ENCODE measurements at places on chromosomes 5 and 9.

DNA sequence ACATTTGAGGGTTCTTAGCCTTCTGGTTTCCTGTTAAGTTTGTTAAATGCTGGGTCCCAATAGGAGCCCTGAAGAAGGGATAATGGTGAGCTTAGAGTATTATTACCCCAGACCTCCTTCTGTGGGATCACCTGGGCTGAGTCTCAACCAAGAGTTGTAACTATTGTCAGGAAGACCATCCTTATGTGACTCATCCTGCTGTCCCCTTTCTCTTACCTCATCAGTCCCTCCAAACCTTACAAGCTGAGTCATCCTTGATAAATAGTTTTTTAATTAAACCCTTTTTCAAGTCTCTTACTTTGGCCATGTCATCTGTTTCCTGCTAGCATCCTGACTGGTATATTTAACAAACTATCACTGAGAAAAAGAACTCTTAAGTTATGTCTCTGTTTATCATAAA lies 502.8 kb downstream of the LRRC70 start:
- DNase-seq: no peak

DNA sequence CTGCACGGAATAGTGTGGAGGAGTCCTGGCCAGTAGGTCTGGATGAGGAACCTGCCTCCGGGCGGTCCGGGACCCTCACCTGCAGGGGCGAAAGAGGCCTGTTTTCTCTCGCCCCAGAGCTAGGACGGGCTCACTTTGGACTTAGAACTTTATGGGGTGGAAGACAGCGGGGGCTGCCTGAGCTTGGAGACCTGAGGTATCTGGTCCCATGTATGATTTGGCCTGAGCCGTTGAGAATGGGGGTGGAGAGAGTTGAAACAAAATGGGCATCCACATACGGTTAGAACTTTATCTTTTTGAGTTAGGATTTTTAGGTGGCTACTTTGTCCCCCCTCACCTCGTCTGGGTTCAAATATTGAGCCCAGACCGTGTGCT lies 681 bp upstream of the ETF1 start:
- DNase-seq: no peak

DNA sequence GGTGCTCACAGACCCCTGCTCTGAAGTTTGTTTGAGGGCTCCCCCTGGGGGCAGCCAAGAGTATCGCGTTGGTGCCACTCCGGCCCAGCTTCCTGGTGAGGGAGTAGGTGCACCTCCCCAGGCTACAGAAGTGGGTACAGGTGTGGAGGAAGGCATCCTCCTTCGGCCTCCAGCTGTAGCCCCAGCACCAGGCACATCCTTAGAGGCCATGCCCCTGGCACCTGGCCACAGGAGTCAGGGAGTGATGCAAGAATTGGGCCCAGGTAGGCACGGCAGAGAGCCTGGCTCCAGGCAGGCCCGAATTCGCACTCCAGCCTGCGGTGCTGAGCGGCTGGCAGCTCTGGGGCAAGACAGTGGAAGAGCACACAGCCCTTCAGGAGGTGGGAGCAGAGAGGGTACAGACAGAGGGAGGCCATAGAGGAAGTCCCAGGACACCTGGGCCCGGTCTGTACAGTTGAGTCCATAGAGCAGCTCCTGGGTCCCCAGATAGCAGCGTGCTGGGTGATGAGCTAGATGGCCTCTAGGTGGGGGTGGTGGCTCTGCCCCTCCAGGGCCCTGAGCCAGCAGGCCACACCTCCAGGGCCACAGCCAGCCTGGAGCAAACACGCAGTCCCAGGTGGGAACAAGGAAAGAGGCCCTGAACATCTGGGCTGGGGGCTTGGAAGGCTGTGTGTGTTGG lies 2.4 kb downstream of the SAPCD2 start:
- peak; percentile 25 for DNase-seq

DNA sequence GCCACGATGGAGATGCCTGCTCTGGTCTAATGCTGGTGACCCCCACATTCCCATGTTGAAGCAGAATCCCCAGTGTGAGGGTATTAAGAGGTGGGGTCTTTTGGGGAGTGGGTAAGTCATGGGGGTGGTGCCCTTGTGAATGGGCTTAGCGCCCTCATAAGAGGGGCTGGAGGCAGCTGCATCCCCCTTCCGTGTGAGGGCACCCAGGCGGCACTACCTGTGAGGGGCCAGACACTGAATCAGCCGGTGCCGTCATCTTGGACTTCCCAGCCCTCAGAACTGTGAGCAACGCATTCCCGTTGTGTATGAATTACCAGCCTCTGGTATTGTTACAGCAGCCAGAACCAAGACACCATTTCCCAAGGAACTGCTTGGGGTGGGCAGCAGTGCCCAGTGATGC lies 27.0 kb upstream of the RNF130 start:
- no peak for DNase-seq

DNA sequence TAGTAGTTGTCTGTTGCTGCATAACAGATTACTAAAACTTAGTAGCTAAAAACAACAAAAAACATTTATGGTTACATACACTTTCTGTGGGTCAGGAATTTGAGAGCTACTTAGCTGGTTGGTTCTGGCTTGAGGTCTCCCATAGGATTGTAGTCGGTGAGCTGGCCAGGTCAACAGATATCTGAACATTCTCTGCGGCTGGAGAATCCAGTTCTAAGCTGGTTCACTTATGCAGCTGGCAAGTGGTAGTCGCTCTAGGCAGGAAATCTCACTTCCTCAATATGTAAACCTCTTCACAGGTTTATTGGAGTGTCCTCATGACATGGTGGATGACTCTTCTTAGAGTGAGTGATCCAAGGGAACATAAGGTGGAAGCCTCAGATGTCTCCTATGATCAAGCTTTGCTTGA lies 65.7 kb upstream of the TNFAIP8 start:
- DNase-seq: no peak

GRCh38 chr9:34876096-34876495 lies 82.0 kb upstream of the PHF24 start:
- DNase-seq: no peak

DNA sequence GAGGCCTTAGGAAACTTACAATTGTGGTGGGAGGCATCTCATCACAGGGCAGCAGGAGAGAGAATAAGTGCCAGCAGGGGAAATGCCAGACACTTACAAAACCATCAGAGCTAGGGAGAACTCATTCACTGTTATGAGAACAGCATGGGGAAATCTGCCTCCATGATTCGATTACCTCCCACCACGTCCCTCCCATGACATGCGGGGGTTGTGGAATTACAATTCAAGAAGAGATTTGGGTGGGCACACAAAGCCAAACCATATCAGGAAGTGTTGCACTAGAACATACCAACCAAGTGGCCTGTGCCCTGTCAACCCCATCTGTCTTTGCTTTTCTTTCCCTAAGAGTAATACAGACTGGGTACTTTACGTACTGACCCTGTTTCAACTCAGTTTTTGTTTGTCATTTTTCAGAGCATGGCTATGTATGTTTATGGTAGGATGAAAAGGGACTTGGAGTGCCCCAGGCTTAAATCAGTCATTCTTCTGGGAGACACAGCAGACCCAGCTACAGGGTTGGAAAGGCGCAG lies 58.3 kb upstream of the TGFBR1 start:
- DNase-seq: no peak

DNA sequence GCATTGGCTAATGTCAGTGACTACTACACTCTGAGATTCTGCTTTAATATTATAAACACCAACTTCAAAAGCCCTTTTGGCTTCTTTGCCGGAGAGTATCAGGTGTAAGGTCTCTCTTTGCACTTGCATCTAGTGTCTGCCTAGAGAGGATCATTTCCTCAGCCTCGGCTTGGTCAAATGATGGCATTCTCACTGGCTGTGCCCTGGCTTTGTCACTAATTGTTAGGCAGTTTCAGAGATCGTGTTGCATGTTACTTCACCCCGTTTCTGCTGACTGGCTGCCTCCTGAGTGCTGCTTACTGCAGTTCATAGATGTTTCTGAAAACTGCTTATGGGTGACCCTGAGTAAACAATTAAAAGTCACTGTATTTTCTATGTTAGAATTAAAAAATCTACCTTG lies 48.8 kb downstream of the SLC1A3 start:
- no peak for DNase-seq

DNA sequence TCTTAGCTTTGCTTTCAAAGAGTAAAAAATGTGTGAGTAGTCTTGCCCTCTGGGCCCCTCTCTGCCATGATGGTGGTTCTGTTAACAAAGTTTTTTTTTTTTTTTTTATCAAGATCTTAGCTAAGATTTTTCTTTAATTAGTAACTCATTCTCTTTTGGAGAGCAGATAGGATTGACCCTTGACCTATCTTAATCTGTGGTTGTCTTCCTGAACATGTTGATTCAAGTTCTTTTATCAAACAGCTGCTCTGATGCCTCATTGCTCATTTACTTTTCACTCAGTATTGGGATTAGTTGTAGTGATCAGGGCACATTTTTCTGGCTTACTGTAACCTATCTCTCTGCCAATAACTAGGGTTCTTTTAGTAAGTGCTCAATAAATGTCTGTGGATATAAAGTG lies 106.3 kb downstream of the PCSK5 start:
- DNase-seq: no peak

DNA sequence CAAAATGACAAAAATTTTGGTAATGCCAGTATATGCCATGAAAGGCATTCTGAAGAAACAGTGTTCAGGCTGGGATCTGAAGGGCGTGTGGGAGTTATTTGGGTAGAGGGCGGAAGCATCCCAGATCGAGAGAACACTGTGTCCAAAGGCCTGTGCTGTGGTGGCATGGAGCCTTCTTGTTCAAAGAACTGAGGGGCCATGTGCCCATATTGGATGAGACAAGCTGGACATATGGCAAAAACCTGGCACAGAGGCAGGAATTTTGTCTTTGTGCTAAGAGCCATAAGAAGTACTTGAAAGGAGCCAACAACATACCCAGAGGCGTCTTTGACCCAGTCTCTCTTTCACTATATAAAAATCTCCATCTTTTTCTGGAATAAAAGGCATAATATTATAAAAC lies 128.0 kb downstream of the SYK start:
- DNase-seq: no peak

GRCh38 chr5:116361171-116361967 lies 213.3 kb downstream of the SEMA6A start:
- no peak for DNase-seq
